Renal cortical epithelial cell (primary cell): ENCODE measurements at places on chromosomes 6 and 20.

GRCh38 chr20:63322146-63322932 lies 29.4 kb downstream of the COL20A1 start:
- no peak for DNase-seq

DNA sequence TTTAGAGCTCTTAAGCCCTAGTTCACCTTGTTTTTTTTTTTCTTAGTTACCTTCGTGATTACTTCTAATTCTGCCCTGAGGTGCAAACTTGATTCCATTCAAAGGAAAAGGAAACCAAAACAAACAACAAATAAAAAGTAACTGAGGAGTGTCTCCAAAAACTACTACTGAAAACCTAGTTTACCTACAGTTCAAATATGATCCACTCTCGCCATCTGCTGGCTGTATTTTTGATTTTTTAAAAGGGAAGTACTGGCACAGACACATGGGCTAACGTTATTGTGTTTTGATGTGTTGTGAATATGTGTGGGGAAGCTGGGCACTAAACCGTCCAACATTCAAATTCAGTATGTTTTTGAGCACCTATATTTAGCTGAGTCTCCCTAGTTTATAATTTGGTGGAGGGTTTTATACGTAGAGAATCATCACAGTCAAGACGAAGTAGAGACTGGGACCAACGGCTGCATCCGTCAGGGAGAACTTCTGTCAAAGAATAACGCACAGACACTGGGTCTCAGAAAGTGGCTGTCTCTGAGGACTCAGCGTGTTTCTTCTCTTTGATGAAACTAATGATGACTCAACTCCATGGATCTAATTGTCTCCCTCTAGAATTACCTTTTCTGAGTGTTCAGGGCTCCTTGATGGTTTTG lies 373.5 kb upstream of the BTBD3 start:
- DNase-seq: peak; percentile 83

- DNase-seq: peak; percentile 46
Measured at GRCh38 chr6:44800784-44801592, 413.5 kb downstream of the CDC5L start.

- no peak for DNase-seq
Measured at GRCh38 chr20:49694450-49695071, 19.1 kb downstream of the B4GALT5 start.

GRCh38 chr20:9500121-9500520 lies 14.3 kb upstream of the LAMP5 start:
- DNase-seq: no peak

- no peak for DNase-seq
Measured at GRCh38 chr6:33288141-33288920, 708 bp downstream of the WDR46 start.

DNA sequence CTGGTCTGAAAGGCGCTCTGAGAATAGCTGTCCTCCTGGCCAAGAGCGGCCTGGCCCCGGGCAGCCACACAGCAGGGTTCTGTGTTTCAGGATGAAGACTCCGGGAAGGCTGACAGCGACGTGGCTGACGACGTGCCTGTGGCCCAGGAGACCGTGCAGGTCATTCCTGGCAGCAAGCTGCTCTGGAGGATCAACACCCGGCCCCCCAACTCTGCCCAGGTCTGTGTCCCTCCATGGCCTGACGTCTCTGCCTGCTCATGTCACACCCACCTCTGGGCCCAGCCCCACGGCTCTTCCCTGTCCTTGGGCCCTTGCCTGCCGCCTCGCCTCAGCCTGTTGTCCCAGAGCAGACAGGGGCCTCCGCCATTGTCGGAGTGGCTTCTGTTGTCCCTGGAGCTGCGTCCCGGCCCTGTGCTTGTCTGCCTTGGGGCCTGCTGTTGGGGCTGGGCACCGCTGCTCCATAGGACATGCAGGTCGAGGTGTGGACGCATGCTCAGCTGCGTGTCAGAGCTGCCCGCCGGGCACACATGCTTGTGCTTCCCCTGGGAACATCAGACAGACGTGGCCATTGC lies 16.2 kb upstream of the ADRM1 start:
- no peak for DNase-seq

DNA sequence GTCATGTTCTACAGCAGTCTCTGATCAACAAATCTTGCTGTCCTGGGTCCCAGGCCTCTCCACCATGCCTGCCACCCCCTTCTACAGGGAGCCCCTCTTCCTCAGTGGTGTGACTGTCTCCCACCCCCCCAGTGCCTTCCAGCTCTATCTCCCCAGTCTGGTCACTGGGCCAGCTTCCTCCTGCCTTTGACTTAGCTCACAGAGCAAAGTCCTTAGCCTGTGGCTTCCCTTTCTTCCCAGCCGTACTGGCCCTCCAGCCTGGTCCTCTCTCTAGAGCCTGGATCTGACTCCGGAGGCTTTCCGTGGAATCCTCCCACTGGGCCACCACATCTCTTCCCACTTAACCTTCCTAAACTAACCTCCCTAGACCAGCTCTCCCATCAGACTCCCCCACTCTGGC lies 17.0 kb downstream of the MAPK13 start:
- DNase-seq: no peak

GRCh38 chr20:51696304-51697071 lies 71.7 kb downstream of the ATP9A start:
- no peak for DNase-seq

DNA sequence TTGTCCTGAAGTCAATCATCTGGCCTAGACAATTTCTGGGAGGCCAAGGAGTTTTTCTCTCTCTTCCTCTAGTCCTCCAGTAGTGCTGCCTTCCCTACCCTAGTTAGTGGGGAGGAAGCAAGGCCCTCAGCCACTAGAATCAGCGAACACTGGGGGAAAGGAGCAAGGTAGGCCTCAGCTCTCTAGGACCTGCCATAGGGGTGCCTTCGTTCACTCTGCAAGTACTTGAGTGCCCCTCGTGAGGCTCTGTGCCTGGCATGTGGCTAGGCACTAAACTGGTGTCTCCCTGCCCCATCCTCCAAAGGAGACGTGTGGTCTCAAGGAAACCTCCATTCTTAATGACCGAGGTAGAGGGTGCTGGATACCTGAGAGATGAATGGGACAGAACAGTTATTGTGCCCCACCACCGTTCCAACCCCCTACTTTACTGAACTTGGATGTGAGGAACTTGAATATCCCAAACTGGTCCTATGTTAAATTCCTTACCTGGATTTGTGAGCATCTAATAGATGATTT lies 1.1 kb downstream of the DEF6 start:
- DNase-seq: no peak

GRCh38 chr20:60100780-60101179 lies 142.6 kb downstream of the CDH26 start:
- no peak for DNase-seq

DNA sequence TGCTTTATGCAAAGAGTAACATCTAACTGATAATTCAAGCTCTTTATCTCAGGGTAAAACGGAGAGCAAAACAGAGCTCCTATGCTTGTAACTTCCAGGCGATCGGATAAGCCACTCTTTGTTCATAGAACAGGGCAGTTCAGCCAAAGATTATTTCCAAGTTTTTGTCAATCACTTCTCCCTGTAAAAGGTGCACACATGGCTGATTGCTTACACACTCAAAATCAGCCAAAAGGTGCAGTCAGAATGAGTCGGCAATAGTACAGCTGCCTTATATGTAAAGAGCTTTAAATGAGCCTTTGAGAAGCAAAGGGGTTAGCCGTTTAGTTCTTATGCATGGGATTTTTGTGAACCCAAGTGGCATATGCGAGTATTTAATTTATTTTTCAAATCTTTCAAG lies 449.6 kb upstream of the POU3F2 start:
- DNase-seq: no peak

DNA sequence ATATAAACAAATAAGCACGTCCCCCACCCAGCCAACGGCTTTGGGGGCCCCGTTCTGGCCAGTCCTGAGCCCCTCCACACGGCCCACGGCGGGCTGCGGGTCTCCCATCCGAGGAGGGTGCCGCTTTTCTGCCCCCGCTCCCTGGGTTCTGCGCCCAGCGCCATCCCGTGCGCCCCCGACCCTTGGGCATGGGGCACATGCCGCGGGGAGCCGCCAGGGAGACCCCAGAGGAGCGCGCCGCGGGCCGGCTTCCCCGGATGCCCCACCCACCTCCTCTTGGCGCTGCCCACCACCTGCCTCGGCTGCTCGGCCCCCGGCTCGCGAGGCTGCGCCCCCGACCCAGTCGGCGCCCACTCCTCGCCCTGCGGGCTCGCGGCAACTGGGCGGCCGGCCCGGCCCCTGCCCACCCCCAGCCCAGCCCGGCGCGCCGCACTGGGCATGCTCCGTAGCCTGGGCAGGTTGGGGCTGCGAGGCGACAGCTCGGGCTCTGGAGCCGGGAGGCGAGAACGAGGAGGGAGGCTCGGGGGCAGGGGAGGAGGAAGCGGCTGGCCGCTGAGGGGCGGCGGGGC lies 570 bp upstream of the PLCB4 start:
- no peak for DNase-seq

- DNase-seq: peak; percentile 54
Measured at GRCh38 chr20:38345643-38346042, 639 bp upstream of the LBP start.

- DNase-seq: no peak
Measured at GRCh38 chr20:59289994-59290393, 10.4 kb upstream of the EDN3 start.

DNA sequence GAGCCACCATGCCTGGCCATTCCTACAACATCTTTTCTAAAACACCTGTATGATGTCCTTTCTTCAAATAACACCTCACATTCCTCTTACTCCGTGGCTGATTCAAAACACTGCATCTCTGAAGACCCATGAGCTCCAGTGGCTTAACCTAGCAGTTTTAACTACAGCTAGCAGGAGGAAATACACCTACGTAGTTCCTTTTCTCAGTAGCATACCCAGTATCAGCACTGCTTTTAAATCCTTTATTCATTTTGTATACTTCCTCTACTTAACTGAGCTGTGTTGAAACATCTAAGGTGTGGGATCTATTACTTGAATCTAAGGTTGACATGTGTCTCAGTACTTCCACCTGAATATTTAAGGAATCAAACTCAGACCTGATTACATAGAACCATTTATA lies 113.6 kb upstream of the CCDC28A start:
- DNase-seq: no peak

GRCh38 chr20:38116409-38117165 lies 48.5 kb downstream of the TGM2 start:
- DNase-seq: no peak

- no peak for DNase-seq
Measured at GRCh38 chr6:119965900-119966299, 616.3 kb upstream of the MAN1A1 start.
